ENCODE measurements at places on chromosomes 2 and 18.

DNA sequence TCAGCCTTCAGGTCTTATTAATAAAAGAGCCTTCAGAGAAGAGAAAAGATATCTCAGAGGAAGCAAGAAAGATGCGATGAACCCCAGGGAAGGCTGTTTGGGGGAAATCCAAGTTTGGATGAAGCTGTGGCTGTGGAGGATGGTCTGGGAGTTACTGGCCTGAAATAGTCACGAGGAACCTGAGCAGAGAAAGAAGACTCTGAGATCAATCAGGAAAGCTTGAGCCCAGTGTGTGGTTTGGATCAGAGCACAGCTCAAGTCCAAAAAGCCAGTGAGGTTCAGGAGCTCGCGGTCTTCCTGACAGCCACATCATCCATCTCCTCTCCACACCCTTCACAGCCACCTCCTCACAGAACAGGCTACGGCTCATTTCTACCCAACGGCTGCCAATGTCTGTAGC lies 87.4 kb upstream of the SERPINE2 start:
- DNase-seq = no peak

GRCh38 chr2:121605820-121606733 lies 43.2 kb downstream of the CLASP1 start:
- no peak for DNase-seq

DNA sequence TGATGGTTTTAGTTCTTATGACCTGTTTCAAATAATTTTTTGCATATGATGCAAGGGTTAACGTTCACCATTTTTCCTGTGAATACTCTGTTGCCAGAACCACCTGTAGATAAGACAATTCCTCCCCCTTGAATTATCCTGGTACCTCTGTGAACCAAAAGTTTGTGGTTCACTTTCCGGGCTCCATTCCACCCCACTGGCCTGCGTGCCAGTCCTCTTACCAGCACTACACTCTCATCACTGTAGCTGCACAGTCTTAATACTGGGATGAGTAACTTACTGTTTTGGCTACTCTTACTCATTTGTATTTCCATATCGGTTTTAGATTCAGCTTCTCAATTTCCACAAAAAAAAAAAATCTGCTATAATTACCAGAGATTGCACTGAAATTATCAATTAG lies 34.4 kb downstream of the AFG3L2 start:
- DNase-seq = no peak

DNA sequence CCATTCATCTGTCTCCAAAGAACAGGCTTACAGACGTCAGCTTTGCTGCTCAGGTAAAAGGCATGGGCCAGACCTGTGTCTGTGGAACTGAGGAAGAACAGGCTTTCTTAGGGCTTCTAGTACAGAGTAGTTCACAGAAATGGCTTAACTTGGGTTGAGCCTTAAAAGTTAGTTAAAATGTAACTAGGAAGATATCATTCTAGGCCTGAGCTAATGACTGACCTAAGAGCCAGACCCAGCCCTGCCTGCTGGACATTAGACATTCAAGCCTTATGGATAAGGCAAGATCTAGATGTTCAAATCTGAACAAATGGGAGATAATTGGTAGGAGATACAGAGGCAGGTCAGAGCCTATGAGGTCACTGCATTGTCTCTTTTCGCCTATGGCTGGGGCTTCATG lies 73.9 kb upstream of the SLC14A2 start:
- no peak for DNase-seq

DNA sequence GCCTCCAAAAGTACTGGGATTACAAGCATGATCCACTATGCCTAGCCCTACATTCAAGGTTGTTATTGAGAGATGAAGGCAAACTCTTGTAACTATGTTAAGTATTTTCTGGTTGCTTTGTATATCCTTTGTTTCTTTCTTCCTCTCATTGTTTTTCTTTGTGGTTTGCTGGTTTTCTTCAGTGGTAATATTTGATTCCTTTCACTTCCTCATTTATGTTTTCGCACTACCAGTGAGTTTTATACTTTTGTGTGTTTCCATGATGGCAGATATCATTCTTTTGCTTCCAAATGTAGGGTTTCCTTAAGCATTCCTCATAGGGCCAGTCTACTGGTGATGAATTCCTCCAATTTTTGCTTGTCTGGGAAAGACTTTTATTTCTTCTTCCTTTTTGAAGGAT lies 90.2 kb downstream of the NCK2 start:
- DNase-seq = no peak

GRCh38 chr2:45394216-45394615 lies 216.9 kb downstream of the SRBD1 start:
- no peak for DNase-seq

DNA sequence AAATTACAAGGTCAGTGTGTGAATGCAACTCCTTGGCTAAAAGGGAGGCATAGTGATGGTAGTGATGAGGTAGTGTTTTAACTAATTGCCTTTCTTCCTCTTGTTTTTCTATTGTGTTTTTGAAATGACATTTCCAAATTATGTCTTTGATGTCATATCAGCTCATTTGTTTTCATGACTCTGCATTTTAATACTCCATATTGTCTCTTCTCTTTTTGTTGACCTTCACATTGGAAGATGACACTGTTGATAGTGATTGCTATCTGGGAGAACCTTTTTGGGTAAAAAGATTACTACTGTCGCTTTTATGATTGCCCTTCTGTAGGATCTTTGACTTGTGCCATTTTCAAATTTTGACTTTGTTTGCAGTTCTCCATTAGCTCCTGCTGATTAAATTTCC lies 3.0 kb downstream of the GIGYF2 start:
- DNase-seq = no peak

All from stimulated activated CD4-positive, alpha-beta T cell treated with anti-CD3 and anti-CD28 coated beads, TNF-alpha, amount 100 ng/mL, for 24 hours (primary cell).